ENCODE measurements at places on chromosomes 7 and 10.

DNA sequence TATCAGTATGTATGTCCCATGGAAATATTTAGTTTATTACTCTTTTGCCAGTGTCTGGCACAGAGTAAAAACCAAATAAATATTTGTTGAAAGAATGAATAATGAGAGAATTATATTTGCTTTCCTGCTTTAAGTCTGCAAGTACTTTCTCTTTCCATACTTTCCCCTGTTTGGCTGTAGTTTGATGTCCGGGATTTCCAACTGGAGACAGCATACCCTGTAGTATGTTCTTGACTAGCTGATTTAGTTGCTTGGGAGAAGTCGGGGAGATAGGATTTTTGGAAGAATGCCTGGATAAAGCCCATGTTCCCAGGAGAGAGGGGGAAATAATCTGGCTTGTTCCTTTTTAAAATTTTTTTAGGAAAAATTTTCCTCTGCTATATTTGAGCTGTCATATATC is 516.1 kb downstream of the CCSER2 start:
- no peak for DNase-seq

GRCh38 chr10:47077941-47078340 is 166.7 kb downstream of the PTPN20 start:
- DNase-seq, result no peak

DNA sequence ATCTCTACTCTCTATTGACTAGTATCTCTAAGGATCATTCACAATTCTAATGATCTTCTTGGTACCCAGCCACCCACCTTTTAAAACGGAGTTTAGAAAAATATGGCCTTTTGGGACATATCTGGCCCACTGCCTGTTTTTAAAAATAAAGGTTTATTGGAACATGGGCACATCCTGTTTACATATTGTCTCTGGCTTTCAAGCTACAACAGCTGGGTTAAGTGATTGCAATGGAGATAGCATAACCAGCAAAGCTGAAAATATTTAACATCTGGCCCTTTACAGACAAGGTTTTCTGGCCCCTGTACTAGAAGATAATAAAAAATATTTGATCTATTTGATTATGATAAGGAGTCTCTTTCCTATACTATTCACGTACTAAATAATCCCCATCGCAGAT is 232.4 kb upstream of the RHOBTB1 start:
- no peak for DNase-seq

DNA sequence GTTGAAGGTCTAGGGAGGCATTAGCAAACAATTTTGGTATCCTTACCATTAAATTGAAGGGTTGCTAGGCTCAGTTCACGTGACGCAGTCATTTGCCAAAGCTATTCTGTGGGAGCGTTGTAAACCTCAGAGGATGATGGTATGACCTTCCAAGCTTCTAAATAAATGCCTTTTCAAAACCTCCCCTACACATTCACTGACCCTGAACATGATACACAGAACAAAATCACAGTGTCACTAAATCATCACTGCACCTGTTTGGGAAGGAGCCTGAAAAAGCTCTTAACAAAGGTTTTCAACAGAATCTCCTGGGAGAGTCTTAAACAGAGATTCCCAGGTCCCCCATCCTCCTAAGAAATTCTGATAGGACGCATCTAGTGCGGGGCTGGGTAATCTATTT is 13.2 kb upstream of the CCDC172 start:
- no peak for DNase-seq

- DNase-seq, result no peak
Observed at GRCh38 chr7:132953468-132953867, 128.4 kb downstream of the CHCHD3 start.

DNA sequence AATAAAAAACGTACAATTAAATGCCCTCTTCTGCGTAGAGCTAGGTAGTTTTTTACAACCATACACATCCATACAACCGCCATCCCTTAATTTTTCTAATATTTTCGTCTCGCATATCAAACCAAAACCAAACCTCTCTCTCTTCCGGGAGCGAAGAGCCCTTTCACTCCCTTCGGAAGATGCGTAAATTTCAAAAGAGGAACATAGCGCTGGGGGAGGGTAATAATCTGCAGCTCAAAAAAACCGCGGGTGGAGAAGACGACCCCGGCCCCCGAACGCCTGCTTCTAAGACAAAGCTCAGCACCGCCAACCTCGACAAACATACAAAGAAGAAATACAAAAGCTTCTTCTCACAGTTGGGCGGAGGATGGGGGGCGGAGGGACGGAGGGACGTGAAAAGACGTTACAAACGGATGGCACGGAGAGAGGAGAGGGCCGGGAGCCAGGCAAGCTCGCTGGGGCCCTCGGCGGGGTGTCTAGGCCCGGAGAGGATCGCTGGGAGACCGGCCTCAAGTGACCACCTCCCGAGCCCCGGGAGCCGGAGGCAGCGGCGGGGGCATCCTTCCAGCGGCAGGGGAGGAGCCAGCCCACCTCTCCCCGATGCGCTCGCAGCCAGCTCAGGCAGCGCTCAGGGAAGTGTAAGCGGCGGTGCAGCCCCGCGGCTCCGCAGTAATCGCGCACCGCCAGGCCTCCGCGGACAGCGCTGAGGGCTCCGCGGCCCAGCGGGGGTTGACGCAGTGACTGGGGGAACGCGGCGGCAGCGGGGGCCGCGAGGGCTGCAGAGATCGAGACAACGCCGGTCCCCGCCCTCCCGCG is 851 bp downstream of the MKRN1 start:
- no peak for DNase-seq

GRCh38 chr7:128037081-128037480 is 5.8 kb upstream of the LRRC4 start:
- no peak for DNase-seq

GRCh38 chr10:104680467-104681401 is 39.6 kb downstream of the SORCS3 start:
- no peak for DNase-seq

DNA sequence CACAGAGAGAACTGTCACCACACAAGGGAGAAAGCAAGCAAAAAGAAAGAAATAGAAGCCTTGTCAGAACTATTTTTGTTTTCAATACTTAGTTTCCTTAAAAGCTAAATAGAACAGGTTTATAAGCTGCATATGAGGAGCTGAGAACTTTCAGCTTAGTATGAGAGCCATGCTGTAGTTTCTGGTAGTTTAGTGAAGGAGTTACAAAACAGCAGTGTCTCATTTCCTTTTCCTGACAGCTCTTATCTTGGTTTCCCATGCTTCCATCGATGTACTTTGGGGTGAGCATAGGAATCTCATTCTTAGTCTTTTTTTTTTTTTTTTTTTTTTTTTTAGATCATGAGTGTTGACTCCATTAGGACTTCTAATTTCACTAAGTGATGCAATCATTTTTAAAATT is 8.6 kb upstream of the CHRM2 start:
- no peak for DNase-seq
